Smooth muscle cell of the umbilical artery (primary cell): ENCODE measurements at places on chromosomes 7 and 10. TPM values are rescaled to one million over a fixed set of nuclear protein-coding genes. Genes with fewer than 3 reads are reported as not detected.

The RTKN2 gene
- total RNA-seq = 0.89 and 2.1 TPM in 2 replicates

The SUN3 gene
- not detected in 2 replicates for total RNA-seq

The ZNF365 gene
- 2.7 and 2.8 TPM in 2 replicates for total RNA-seq

The CNTNAP2 gene
- 0.46 and 3.6 TPM in 2 replicates for total RNA-seq

The SMKR1 gene
- total RNA-seq = not detected in 2 replicates
